Gastroesophageal sphincter (tissue), 4 donors: ENCODE measurements at places on chromosomes 7 and 10. TPM values are rescaled to one million over a fixed set of nuclear protein-coding genes. Genes with fewer than 3 reads are reported as not detected.

DPP6 gene
- total RNA-seq: 23.0 TPM

PLAU gene
- 1.1 TPM for total RNA-seq

IFRD1 gene
- 56.5 TPM for total RNA-seq

ADAM12 gene
- 0.54 TPM for total RNA-seq

CYP17A1 gene
- not detected for total RNA-seq

STEAP1B gene
- total RNA-seq: 0.67 TPM

SHH gene
- total RNA-seq: not detected

TLX1 gene
- total RNA-seq: not detected

C10orf143 gene
- 1.1 TPM for total RNA-seq

HOXA6 gene
- 12.7 TPM for total RNA-seq

WEE2 gene
- total RNA-seq: not detected

SLC26A3 gene
- total RNA-seq: 0.81 TPM

SSC4D gene
- not detected for total RNA-seq

CFAP43 gene
- not detected for total RNA-seq

OR2A7 gene
- 1.1 TPM for total RNA-seq

CC2D2B gene
- total RNA-seq: 5.0 TPM

OR6B1 gene
- total RNA-seq: not detected

ITIH5 gene
- total RNA-seq: 39.1 TPM

PPP1R17 gene
- not detected for total RNA-seq

SLC13A1 gene
- total RNA-seq: not detected

AKR1B15 gene
- not detected for total RNA-seq

NACAD gene
- 6.0 TPM for total RNA-seq

SPDYE11 gene
- not detected for total RNA-seq

RAB19 gene
- total RNA-seq: not detected

GFRA1 gene
- 62.5 TPM for total RNA-seq

TEX36 gene
- total RNA-seq: not detected

ABCC2 gene
- 0.62 TPM for total RNA-seq

LRRC4 gene
- not detected for total RNA-seq

UCN3 gene
- not detected for total RNA-seq

CRHR2 gene
- 0.77 TPM for total RNA-seq

PVRIG gene
- total RNA-seq: not detected

XRCC2 gene
- 0.84 TPM for total RNA-seq

SPDYE8 gene
- total RNA-seq: not detected

MCM10 gene
- total RNA-seq: 0.08 TPM

IKZF1 gene
- total RNA-seq: 2.5 TPM

CCDC71L gene
- total RNA-seq: 80.1 TPM

SLC16A9 gene
- 0.73 TPM for total RNA-seq

SMKR1 gene
- total RNA-seq: not detected

TRIM73 gene
- 1.5 TPM for total RNA-seq

DLX6 gene
- 0.13 TPM for total RNA-seq

USP6NL gene
- 14.7 TPM for total RNA-seq

ELFN1 gene
- 3.7 TPM for total RNA-seq

ARMS2 gene
- not detected for total RNA-seq

KLLN gene
- total RNA-seq: 0.54 TPM

GJD4 gene
- total RNA-seq: not detected

NUTM2B gene
- 0.27 TPM for total RNA-seq
